ENCODE measurements at places on chromosomes 11 and 22.

- DNase-seq, result no peak
Observed at GRCh38 chr11:19286411-19286810, 45.7 kb upstream of the E2F8 start.

DNA sequence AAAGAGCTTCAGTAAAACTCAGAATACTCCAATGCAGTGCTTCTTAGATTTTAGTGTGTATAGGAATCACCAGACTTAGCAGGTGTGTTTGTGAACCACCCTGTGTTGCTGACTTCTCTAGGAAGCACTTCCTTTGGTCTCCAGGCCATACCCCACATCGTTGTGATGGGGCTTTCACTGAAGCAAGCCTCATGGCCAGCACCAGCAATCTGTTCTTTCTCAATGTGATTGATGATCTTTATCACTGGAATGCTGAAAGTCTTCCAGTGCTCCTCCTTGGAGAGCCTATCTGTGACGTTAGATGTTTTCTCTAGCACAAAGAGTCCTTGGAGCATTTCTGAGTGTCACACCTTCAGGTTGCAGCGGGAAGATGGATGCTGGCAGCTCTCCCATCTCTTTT is 280.5 kb downstream of the DDX10 start:
- DNase-seq, result no peak

DNA sequence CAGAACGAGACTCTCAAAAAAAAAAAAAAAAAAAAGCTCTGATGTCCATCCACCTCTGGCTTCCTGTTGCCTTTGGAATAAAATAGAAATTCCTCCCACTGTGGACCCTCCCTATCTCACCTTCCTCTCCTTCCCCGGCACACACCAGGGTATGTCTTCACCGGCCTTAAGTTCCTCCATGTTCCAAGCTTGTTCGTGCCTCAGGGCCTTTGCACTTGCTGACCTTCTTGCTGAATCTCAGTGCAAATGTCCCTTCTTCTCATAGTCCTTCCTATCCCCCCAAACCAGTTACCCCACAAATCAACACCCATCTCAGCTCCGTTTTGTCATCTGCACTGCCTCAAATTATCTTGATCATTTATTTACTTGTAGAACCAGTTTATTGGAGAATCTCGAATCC is 20.6 kb downstream of the IFT27 start:
- DNase-seq, result no peak

DNA sequence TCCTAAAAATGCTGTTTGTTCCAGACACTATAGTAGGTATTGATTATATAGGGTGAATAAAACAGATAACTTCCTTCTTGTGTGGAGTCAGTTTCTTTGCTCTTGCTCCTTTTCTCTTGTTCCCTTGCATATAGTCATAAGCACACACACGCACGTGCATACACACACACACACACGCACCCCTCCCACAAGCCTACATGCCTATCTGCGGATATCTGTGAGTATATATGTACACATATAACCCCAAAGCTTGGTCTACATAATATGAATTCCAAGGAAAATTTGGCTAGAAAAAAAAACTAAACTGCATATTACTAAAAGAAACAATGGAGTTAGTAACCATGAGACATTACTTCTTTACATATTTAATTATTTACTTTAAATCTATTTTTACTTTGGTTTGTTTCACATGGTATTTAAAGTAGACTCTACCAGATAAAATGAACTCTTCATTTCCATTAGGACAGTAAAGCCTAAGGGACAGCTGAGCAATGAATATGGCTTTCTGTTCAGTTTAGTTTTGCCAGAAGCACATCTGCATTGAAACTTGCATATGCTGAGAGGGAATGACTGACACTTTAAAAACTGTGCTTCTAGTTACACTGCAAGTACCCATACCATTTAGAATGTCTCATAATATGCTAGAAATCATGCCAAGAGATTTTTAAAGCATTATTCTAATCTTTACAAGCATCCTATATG is 676.4 kb downstream of the DLG2 start:
- no peak for DNase-seq

DNA sequence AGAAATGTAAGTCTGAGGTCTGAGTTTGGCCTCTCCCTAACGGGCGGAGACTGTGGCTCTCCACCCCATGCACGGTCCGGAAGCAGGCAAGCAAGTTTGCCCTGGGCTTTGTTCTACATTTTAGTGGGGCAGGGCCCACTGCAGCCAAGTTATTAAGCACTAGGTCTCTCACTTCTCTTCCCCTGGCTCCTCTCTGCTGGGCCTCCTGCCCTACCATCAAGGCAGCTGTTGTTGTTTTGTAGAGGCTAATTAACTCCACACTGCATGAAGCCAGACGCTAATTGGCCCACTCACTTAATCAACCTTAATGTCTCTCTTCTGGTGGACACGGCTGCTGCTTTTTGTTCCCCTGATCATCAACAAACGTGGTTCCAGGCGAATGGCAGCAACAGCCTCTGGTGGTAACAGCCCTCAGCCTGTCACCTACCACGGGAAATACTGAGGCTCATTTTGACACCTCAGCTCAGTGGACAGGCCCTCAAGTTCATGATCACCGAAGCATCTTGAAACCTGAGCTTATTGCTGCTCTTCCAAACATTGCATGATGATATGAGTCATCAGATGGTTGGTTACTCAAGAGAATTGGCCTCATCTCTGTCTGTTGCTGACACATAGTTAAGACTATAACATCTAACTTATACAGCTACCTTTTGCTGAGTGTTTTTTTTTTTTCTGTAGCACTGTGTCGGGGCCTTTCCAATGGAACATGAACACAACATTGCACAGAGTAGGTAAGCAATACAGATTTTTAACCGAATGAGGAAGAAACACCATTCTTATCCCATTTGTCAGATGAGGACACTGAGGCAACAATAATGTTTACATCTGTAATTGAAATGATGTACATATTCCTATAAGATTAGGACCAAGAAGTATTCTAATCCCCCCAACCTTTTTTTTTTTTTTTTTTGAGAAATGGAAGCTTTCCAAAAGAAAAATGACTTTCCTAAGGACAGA is 20.8 kb upstream of the LMO2 start:
- no peak for DNase-seq

GRCh38 chr22:35308480-35309021 is 8.9 kb downstream of the TOM1 start:
- DNase-seq, result no peak

GRCh38 chr11:130874955-130875531 is 41.2 kb downstream of the SNX19 start:
- no peak for DNase-seq

DNA sequence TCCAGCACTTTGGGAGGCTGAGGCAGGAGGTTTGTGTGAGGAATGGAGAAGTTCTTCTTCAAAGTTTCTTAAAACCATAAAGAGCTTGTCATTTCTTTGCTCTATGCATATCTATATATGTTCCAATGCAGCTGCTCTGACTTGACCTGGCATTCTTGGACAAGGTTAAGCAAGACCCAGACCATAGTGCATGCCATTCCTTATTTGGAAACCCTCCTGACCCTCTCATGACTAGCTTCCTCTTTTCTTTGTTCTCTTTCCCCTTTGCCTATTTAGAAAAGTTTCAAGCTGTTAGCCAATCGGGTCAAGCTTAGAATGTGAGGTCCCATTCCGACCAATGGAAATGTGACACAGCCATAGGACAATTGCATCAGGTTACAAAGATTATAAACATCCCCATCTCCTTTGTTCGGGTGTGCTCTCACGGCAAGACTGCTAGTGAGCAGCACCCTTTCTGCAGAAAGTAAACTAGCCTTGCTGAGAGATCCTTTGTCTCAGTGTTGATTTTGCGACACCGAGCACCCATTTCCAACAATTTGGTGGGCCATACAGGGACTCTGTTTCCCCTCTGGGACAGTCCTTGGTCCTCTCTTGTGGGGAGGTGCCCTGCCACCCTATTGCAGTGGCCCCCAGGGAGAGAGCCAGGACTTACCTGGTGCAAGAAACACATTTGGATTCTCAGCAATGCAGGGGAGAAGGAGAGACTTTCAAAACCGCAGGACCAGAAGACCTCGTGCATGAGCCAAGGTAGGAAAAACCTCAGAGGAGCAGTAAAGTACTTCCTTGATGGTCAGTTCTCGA is 39.9 kb upstream of the ANO1 start:
- no peak for DNase-seq

- no peak for DNase-seq
Observed at GRCh38 chr11:11038782-11039181, 180.9 kb upstream of the ZBED5 start.

DNA sequence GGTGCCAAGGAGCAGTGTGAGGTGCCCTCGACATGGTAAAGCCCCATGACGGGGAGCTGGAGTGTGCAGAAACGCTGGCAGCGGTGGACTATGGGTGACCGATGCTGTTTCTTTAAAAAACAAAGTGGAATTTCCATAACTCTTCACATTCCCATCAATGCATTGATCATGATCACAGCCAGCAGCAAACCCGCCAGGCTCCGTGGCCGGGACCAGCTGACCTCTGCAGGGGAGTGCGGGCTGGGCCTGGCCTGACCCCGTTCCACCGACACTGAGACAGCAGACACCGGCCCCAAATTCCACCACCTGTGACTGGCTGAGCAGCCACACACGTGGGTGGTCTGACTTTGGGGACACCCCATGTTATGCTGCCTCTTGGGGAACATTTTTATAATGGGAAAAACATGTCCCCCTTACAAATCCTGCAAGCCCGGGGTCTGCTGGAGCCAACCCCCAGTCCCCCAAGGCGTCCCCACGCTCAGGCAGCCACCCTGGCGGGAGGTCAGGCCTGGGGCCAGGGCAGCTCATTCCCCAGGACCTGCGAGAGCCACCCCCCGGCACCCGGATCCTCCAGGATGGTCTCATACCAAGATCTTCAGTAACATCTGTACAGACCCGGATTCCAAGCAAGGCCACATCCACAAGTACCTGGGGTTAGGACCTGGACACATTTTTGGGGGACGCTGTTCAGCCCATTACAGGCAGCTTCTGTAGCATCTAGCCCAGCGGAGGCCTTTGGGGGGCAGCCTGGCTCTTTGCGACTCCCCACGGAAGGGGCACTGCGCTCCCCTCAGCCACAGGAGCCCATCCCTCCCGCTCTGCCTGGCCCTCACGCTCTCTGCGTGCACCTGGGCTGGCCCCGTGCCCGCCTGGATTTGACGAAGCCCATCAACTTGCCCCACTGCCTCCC is 20.6 kb downstream of the OSBPL5 start:
- no peak for DNase-seq

All from renal cortex interstitium (tissue), 15 donors.